ENCODE measurements at places on chromosomes 2 and 18. TPM values are rescaled to one million over a fixed set of nuclear protein-coding genes. Genes with fewer than 3 reads are reported as not detected.
A peak's percentile ranks its signal among the peaks of the same experiment; 100 is the strongest.

The FKBP1B gene
- 39.0 TPM for total RNA-seq

The FBLN7 gene
- total RNA-seq: 8.4 TPM

The MC2R gene
- total RNA-seq: not detected

The CNDP1 gene
- total RNA-seq: not detected

The NCKAP5 gene
- 0.92 TPM for total RNA-seq

The UGT1A10 gene
- not detected for total RNA-seq

The C2orf78 gene
- not detected for total RNA-seq

The BBS5 gene
- 6.5 TPM for total RNA-seq

The SCN7A gene
- not detected for total RNA-seq

The TRIP12 gene
- 229 TPM for total RNA-seq

The SULT6B1 gene
- total RNA-seq: not detected

The INPP4A gene
- total RNA-seq: 94.2 TPM

The ERICH2 gene
- total RNA-seq: 9.6 TPM

The IFIH1 gene
- total RNA-seq: 0.13 TPM

DNA sequence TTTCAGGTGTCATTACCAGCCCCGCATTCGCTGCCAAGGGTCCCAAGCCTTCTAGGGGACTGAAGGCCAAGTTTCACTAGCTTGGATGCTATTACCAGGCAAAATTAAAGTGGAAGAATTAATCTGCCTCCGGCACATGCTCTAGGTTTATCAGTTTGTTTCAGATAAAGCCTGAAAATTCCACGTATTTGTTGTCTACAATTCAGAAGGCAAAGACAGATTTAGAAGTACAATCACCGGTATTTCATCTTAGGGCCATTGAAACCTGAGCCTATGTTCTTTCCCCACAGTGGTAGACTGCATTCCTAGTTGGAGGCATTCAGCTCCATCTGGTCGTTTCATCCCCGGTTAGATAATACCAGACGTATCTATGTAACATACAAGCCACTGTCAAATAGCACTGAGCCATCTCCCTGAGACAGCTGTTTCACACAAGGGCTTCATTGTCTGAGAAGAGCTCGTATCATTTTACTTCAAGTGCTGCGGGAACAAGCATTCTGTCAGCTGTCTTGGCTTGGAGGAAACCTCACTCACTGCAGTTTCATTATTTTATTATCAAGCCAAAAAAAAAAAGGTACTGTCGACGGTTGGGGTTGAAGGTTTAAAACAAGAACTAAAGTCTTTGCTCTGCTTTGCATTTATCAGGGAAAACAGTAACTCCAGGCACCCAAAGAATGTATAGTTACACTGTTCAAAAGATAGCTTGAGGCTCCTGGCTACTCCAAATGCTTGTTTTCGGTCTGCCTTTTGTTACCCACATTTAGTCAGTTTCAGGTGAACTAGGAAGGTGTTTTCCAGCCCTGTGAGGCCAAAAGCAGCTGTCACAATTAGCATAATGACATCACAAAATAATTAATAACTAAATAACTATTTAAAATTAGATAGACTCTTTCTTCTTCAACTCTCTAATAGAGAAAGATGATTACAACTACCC is 76.7 kb downstream of the TGIF1 start:
- H3K27me3 ChIP-seq: no peaks in the 10 kb centered on the region
- no peak overlapping the region for H3K4me3 ChIP-seq
- DNase-seq: no peak
- peaks cover 6% of the 10 kb centered on the region for H3K4me1 ChIP-seq
- H3K27ac ChIP-seq: peak overlapping the region; percentile 90

DNA sequence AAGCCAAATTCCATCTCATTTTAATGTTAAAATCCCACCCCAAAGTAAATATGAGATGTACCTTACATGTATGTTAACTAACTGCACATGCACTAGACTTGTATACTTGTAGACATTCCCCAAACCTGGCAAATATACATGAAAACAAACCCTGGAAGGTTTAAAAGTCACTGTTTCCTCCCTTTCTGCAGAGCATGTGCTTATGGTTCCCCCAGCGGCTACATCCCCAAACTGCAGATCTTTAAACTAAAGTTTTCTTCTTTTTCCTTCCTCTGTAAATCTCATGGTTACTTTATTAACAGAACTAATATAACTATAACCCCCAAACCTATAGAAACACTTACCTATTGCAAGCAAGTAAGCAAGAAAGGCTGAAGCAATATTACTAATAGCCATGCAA is 731.5 kb downstream of the LRP1B start:
- H3K4me1 ChIP-seq: no peaks in the 10 kb centered on the region
- no peaks in the 10 kb centered on the region for H3K36me3 ChIP-seq
- no peaks in the 10 kb centered on the region for H3K27me3 ChIP-seq
- H3K27ac ChIP-seq: no peak overlapping the region

DNA sequence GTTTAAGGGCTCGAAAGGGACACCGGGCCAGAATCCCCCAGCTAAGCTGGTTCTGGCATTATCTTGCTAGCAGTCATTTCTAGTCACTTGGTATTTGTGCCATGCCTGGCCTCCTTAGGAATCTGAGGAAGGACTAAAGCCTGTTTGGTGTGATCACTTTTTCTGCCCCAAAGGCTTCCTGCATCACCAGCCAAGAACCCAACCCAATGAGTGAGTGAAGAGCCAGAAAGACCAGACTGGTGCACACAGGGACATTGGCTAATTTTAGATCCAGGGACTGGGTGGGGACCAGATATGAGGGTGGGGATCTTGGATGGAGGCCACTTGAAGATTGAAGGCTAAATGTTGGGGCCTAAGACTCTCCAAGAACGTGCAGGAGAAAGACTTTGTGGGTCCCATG is 411.9 kb upstream of the TNP1 start:
- no peak overlapping the region for H3K4me3 ChIP-seq
- H3K36me3 ChIP-seq: no peaks in the 10 kb centered on the region
- DNase-seq: no peak
- H3K27me3 ChIP-seq: peaks cover 47% of the 10 kb centered on the region
- no peak overlapping the region for H3K27ac ChIP-seq

- peak; percentile 23 for DNase-seq
- H3K36me3 ChIP-seq: no peaks in the 10 kb centered on the region
- no peak overlapping the region for H3K4me3 ChIP-seq
- H3K27ac ChIP-seq: no peak overlapping the region
Measured at GRCh38 chr2:239597216-239597615, 196.4 kb upstream of the HDAC4 start.

DNA sequence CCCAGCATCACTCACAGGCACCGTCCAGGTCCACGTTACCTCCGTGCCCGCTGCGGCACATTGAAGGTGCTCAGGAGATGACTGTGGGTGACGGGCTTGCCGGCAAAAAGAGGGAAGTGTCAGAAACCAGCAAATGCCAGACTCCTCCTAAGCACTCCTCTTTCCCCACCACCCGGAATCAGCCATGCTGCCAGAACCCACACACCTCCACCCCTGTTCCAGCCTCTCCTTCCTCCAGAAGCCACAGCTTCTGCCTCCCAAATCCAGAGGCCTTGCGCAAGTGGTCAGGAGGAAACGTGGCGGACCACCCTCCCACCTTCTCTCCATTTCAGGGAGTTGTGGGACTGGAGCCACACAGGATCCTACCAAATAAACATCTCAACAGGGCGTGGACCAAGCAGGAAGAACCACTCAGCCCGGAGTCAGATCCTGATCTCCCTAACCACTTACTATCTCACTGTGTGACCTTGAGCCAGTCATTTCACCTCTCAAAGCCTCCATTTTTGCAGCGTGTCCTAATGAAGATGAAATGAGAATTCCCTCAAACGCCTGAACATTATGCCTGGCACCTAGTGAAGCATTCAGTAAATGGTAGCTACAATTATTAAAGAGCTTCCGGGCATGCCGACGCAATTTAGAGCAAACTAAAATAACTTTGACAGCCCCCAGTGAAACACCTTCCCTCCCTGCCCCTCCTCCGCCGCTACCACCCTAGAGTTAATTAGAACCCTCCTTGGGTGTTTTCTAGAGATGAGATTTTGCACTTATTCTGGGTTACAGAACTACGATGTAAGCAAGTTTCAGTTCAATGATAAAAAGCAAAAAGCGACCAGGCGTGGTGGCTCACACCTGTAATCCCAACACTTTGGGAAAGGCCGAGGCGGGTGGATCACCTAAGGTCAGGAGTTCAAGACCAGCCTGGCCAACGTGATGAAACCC is 32.9 kb downstream of the SMAD7 start:
- no peaks in the 10 kb centered on the region for H3K27me3 ChIP-seq
- peaks cover 8% of the 10 kb centered on the region for H3K4me1 ChIP-seq
- H3K36me3 ChIP-seq: peaks cover 35% of the 10 kb centered on the region
- peak; percentile 59 for DNase-seq

- no peaks in the 10 kb centered on the region for H3K4me1 ChIP-seq
- no peak overlapping the region for H3K4me3 ChIP-seq
Measured at GRCh38 chr2:108267101-108267500, 21.6 kb upstream of the SULT1C2 start.

DNA sequence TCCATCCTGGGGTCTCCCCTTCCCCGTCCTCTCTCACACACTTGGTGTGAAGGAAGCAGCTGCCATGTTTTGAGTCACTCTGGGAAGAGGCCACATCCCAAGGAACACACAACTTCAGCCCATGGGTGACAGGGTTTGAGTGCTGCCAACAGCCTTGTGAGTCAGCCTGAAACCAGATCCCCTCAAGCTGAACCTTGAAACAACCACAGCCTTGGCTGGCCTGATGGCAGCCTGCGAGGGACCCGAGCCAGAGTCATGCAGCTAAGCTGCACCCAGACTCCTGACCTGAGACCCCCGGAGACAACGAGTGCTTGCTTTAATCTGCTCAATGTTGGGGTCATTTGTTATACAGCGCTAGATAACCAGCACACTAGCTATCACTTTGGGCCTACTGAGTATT is 19.3 kb upstream of the MC2R start:
- H3K4me3 ChIP-seq: no peak overlapping the region
- H3K4me1 ChIP-seq: no peaks in the 10 kb centered on the region
- no peaks in the 10 kb centered on the region for H3K36me3 ChIP-seq
- no peak for DNase-seq

DNA sequence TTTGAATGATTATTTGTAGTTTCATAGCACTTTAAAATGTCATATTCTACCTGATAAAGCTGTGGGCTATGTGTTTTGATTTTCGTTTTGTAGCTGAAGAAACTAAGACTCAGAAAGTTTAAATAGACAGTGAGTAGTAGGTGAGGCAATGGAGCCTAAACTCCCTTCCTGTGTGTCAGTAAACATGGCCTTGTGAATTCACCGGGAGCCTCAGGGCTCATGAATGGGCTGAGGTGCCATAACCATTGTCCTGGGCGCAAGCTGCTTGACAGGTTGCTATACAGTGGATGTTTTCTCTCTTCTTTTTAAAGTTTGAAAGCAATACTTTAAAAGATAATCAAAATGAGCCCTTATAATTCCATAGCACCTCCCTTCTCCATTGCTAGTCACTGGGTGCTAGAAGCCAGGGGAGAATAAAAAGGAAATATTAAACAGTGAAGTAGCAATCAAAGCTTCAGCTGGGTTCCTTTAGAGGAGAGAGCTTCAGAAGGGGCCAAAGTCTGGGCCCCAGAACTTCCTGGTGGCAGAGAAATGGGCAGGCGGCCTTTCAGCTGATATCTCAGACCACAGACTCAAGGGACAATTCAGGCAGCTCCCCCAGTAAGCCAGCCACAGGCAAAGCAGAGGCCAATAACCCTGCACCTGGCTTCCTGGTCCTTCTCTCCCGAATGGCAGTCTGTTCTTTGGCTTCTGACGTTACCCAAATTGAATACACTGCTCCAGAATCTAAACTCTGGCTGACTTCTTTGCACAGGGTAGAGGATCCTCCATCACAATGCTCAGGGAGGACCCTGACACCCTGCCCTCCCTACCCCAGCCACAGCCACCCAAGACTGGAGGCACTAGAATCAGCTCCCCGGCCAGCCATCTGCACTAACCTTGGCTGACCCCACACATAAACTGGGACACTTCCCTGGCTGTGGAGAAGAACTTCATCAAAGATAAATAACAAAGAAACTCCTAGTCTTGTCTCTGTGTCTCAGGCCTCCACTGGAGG is 51.8 kb upstream of the NPAS2 start:
- no peaks in the 10 kb centered on the region for H3K27me3 ChIP-seq
- no peak for DNase-seq
- no peak overlapping the region for H3K27ac ChIP-seq
- no peaks in the 10 kb centered on the region for H3K36me3 ChIP-seq

- no peak overlapping the region for H3K4me3 ChIP-seq
- no peak overlapping the region for H3K27ac ChIP-seq
- H3K36me3 ChIP-seq: no peaks in the 10 kb centered on the region
Measured at GRCh38 chr2:105432749-105433148, 33.9 kb upstream of the FHL2 start.

DNA sequence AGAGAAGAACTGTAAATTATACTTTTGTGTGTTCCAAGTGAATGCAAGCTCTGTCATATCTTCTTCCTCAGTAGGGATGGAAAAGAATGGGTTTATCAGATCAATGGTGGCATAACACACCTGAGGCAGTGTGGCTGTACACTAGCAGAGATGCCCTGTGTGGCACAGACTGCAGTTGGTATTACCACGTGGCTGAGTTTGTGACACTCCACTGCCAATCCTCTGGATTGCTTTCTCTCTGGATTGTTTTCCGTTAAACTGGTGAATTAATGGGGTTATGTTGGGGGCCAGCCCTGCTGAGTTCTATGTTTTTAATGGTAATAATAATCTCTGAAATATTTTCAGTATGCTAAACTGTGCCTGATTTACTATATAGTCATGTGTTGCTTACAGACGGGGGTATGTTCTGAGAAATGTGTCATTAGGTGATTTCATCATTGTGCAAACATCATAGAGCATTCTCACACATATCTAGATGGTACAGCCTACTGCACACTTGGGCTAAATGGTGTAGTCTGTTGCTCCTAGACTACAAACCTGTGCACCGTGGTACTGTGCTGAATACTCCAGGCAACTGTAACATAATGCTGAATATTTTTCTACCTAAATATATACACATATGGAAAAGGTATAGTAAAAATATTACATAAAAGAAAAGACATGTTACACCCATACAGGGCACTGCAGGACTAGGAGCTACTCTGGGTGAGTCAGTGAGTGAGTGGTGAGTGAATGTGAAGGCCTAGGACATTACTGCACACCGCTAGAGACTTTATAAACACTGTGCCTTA is 84.7 kb upstream of the ST6GAL2 start:
- no peaks in the 10 kb centered on the region for H3K36me3 ChIP-seq
- no peak overlapping the region for H3K27ac ChIP-seq
- DNase-seq: no peak
- no peak overlapping the region for H3K4me3 ChIP-seq
- H3K4me1 ChIP-seq: no peaks in the 10 kb centered on the region
- no peaks in the 10 kb centered on the region for H3K27me3 ChIP-seq

DNA sequence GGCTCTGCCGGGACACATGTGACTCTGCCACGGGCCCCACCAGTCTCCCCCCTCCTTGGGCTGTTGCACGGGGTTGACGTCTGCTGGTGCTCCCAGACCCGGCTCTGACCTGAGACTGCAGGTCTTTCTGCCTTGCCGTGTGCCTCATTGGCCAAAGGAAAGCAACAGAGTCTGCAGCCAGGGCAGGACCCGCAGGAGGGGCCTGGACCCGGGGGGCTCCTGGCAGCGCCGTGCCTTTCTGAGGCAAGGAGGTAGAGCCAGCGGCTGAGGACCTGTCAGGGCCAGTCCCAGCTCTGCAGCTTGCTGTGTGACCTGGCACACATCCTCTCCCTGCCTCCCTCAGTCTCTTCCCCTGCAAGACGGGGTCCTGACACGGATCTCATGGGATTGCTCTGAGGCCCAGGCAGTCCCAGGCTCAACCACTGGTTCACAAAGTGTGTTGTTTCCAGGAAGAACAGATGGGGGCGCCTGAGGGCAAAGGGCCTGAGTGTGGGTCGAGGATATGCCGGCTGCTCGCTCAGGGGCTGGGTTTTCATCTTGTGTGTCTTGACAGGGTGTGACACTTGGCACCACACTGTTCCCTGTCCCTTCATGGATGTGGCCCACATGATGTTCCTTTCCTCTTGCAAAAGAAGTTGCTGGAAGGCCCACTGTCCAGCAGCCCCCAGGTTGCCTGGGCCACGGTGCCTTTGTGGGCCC is 9.0 kb downstream of the CAPN10 start:
- H3K27me3 ChIP-seq: no peaks in the 10 kb centered on the region
- H3K4me1 ChIP-seq: no peaks in the 10 kb centered on the region
- H3K27ac ChIP-seq: no peak overlapping the region
- H3K36me3 ChIP-seq: peaks cover 15% of the 10 kb centered on the region

Measured in endodermal cell (in vitro differentiated cells).